Stimulated activated CD4-positive, alpha-beta T cell treated with anti-CD3 and anti-CD28 coated beads, Interleukin-2, amount 100 ng/mL, for 48 hours (primary cell): ENCODE measurements at places on chromosomes 2 and 18.

- DNase-seq: no peak
Measured at GRCh38 chr2:174499371-174499770, 12.5 kb upstream of the GPR155 start.

DNA sequence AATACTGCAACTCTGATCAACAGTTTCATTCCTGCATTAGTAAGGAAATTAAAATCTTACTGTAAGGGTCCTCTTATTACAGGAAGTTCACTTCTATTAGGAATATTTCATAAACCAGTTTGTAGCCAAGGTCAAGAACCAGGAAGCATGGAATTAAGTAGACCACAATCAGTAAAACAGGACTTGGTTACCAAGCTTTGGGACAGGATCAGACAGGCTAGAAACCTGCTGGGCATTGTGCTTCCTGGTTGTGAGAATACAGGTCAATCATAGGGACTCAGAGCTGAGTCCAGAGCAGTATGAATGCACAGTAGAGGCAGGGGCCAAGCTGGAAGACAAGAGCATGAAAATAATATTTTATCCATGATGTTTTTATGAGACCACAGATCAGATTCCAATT, 248.0 kb downstream of the IKZF2 start:
- DNase-seq: no peak

- DNase-seq: no peak
Measured at GRCh38 chr2:168090366-168091135, 156.8 kb downstream of the STK39 start.

DNA sequence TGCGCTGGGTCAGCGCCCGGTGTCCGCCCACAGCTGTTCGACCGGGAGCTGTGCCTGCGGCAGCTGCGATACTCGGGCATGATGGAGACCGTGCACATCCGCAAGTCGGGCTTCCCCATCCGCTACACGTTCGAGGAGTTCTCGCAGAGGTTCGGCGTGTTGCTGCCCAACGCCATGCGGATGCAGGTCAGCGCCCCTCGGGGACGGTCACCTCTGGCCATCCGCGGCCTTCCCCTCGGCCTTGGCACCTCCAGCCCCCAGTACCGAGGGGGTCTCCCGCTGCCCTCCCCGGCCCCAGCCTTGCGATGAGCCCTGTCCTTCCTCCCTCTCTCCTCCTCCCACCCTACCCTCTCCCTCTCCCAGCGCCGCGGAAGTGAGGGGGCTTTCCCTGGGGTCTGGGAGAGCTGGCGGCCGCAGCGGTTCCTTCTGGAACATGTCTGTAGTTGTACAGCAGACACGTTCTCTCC, 53.2 kb upstream of the GPR17 start:
- DNase-seq: no peak

DNA sequence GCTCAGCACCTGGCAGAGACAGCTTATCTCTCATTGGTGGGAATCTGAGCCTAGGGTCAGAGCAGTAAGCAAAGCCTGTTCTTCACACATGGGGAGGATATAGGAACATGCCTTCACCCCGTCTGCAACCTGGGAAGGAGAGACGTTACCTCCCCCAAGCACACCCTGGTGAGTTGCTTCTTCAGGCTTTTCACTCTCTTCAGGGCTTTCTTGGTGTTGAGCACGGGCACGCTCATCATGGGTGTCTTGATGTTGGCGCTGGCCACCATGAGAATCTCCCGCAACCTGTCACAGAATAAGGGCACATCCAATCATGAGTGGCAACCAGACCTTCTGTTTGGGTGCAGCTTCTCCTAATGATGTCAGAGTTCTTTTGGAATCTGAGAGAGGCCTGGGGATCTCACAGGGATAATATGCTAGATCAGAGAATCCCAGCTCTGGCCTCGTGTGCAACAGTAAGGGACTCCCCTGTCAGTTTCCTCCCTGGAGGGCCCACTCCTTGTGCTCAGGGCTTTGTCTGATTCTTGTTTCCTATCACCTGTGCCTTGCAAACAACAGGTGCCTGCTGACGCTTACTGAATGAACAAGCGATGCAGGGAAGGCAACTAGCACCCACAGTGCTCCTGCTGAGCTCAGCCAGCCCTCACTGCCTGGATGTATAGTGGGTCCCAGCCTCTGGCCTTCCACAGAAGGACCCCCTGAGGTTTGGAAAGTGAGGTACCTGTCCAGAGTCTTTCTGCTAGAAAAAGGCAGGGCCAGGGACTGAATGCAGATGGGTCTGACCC, 66.3 kb downstream of the POLR1A start:
- no peak for DNase-seq

DNA sequence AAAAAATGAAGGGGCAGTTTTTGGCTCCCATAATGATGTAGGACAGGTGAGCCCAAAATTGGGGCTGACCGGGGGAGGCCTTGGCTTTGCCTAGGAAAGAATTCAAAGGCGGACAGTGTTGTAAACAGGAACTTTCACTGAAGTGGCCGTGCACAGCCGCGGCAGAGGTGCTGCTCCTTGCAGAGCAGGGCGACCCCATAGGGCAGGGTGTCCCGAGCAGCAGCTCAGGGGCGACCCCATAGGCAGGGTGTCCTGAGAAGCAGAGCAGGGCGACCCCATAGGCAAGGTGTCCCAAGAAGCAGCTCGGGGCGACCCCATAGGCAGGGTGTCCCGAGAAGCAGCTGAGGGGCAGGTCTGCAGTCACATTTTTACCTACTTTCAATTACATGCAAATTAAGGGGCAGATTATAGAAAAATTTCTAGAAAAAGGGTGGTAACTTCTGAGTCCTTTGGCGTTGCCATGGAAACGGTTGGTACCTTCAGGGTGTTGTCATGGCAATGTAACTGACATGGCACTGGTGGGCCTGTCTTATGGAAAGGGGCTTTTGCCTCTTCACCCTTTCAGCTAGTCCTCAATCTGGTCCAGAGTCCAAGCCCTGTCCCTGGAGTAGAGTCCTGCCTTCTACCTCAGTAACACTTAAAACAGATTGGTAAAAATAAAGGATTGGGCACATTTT, 134.5 kb downstream of the FBXO15 start:
- DNase-seq: no peak

- no peak for DNase-seq
Measured at GRCh38 chr18:74097803-74098202, 49.8 kb downstream of the FBXO15 start.

DNA sequence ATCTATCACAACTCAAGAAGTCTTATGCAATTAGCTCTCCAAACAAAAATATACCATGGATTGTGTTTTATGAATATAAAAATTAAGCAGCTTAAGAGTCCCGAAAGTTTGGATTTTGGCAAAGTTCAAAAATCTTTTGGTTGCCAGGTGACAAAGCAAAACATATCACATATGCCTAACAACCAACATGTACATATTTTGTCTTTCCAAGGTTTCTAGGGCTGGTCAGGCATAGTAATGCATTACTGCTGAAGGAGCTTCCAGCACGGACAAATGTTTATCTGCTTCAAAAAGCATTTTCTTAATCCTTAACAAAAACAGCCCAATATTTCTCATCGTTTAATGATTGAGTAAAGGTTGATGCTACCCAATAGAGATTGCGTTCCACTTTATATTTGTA, 1327.1 kb upstream of the ZEB2 start:
- no peak for DNase-seq

- no peak for DNase-seq
Measured at GRCh38 chr2:63663013-63663864, 74.5 kb downstream of the MDH1 start.

- DNase-seq: no peak
Measured at GRCh38 chr18:57930476-57930875, 113.5 kb upstream of the NEDD4L start.
